T-cell (primary cell): ENCODE measurements at places on chromosomes 16 and 17. TPM values are rescaled to one million over a fixed set of nuclear protein-coding genes. Genes with fewer than 3 reads are reported as not detected.
A peak's percentile ranks its signal among the peaks of the same experiment; 100 is the strongest.

GRCh38 chr17:6497496-6498221, 53.4 kb downstream of the PIMREG start:
- H3K36me3 ChIP-seq = no peaks in the 10 kb centered on the region
- H3K27ac ChIP-seq = no peak overlapping the region
- DNase-seq = no peak
- H3K4me3 ChIP-seq = no peak overlapping the region

The TNRC6A gene
- total RNA-seq = 78.1 TPM

GRCh38 chr17:8153957-8154607, 1.9 kb upstream of the PER1 start:
- H3K27ac ChIP-seq = peak overlapping the region; percentile 100
- peaks cover 91% of the 10 kb centered on the region for H3K4me1 ChIP-seq
- H3K27me3 ChIP-seq = no peaks in the 10 kb centered on the region
- peak; percentile 79 for DNase-seq
- H3K36me3 ChIP-seq = peaks cover 22% of the 10 kb centered on the region

The RHOT1 gene
- total RNA-seq = 25.4 TPM

GRCh38 chr17:43373356-43373755, 25.4 kb upstream of the ARL4D start:
- no peak for DNase-seq
- H3K4me1 ChIP-seq = peaks cover 20% of the 10 kb centered on the region
- no peak overlapping the region for H3K27ac ChIP-seq
- no peaks in the 10 kb centered on the region for H3K27me3 ChIP-seq
- no peaks in the 10 kb centered on the region for H3K36me3 ChIP-seq

The SLC13A2 gene
- total RNA-seq = not detected

The CFAP119 gene
- 2.7 TPM for total RNA-seq
